ENCODE measurements at places on chromosomes 7 and 10. TPM values are rescaled to one million over a fixed set of nuclear protein-coding genes. Genes with fewer than 3 reads are reported as not detected.

The NOS3 gene
- 9.2 TPM for polyA plus RNA-seq

The SLC4A2 gene
- polyA plus RNA-seq: 68.7 TPM

The PVRIG gene
- 10.1 TPM for polyA plus RNA-seq

The LRRTM3 gene
- polyA plus RNA-seq: 2.0 TPM

The CCDC3 gene
- 22.1 TPM for polyA plus RNA-seq

The MYH16 gene
- 0.08 TPM for polyA plus RNA-seq

The GTF2IRD2 gene
- 15.9 TPM for polyA plus RNA-seq

The LRRC17 gene
- 26.4 TPM for polyA plus RNA-seq

The GRID2IP gene
- polyA plus RNA-seq: 0.18 TPM

The PNLIPRP1 gene
- polyA plus RNA-seq: not detected

The LRRD1 gene
- polyA plus RNA-seq: 0.75 TPM
